ENCODE measurements at places on chromosomes 7 and 10.

DNA sequence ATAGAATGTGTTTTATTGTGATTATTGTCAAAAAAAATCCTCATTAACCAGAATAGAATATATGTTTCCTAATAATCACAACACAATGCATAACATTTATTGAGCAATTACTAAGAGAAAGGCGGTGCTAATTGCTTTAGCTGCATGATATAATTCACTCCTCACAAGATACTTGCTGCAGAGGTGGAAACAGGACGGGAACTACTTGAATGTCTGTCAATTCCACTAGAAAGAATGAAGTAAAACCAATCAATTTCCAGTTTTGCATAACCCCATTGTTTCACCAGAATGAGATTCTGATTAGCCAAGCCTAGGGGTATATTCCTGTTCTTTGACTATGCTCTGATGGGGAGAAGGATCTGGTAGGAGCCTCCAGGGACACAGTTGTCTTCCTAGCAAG, 239.1 kb upstream of the NRP1 start:
- no peak for DNase-seq

DNA sequence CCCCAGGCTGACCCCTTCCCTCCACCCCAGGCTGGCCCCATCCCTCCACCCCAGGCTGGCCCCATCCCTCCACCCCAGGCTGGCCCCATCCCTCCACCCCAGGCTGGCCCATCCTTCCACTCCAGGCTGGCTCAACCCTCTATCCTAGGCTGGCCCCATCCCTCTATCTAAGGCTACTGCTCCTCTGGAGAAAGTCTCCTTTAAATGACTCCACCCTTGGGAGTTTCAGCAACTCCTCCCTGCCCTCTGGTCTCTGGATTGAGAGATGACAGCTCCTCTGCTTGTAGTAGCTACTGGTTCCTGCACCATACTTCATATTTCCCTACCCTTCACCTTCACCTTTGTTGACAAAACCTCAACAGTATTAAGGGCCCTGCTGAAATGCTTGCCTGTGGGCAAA, 8.5 kb downstream of the PRLHR start:
- DNase-seq, result no peak

- DNase-seq, result no peak
Measured at GRCh38 chr7:77395626-77396025, 20.5 kb downstream of the GSAP start.

DNA sequence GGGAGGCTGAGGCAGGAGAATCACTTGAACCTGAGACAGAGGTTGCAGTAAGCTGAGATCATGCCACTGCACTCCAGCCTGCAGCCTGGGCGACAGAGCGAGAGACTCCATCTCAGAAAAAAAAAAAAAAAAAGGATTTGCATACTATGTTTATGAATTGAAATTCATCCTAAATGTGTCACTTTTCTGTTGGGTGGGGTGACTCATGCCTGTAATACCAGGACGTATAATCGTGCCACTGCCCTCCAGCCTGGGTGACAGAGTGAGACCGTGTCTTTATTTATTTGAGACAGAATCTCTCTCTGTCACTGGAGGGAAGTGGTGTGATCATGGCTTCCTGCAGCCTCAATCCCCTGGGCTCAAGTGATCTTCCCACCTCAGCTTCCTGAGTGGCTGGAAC, 5.8 kb downstream of the ZNF212 start:
- DNase-seq, result peak; percentile 78

DNA sequence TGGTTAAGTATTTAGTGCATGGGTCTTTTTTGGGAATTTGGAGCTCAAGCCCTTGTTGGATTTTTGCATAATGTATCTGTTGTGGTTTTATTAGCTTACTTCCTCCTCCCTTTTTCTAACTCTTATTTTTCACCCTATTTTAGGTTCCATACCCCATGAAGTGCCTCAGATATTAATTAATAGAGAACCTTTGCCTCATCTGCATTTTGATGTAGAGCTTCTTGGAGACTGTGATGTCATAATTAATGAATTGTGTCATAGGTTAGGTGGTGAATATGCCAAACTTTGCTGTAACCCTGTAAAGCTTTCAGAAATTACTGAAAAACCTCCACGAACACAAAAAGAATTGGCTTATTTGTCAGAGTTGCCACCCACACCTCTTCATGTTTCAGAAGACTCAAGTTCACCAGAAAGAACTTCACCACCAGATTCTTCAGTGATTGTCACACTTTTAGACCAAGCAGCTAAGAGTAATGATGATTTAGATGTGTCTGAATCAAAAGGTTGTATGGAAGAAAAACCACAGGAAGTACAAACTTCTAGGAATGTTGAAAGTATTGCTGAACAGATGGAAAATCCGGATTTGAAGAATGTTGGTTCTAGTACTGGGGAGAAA, 28.0 kb downstream of the SIRT1 start:
- peak; percentile 30 for DNase-seq

- no peak for DNase-seq
Measured at GRCh38 chr7:4803397-4804241, 28.2 kb downstream of the AP5Z1 start.

DNA sequence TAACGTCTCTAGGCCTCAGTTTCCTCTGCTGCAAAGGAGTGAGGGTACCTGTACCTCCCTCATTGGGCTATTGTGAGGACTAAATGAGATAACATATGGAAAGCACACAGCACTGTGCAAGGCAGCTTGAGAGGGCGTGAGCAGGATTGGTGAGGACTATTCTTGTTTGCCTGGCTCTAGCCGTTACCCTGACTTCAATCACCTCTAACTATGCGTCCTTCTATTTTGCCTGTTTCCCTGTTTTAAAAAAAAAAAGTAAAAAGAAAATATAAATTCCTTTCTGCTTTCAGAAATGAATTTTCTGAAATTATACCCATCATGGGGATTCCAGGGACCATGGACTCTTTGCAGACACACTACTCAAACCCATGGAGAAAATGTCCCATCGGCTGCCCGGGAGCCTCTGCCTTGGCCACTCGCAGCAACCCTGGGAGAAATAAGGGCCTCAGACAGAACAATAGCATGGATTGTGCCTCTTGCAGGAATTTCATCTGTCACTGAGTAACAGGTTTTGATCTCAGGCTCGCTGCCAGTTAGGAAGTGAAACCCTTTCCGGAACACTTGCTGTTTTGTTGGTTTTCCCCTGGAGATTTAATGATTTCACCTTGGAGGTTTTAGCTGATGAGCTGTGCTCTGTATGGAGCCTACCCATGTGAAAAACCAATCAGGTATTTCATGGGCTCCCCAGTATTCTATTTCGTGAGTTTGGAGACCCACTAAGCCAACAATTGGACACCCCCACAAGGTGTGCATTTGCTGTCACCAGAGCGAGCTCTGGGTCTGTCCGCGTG, 55.6 kb downstream of the STEAP1B start:
- no peak for DNase-seq

- DNase-seq, result no peak
Measured at GRCh38 chr10:20839910-20840309, 57.2 kb downstream of the NEBL start.

DNA sequence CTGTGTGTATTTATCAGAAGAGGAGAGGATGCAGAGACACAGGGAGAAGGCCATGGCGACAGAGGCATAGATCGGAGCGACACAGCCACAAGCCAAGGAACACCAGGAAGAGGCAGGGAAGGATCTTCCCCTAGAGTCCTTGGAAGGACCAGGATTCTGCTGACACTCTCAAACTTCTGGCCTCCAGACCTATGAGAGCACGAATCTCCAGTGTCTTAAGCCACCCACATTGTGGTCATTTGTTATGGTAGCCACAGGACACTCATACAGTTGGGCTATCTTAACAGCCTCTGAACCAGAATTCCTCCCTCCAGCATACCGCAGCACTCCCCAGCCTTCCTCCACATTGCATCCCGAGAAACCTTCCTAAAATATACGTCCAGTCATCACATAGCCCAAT, 367.0 kb upstream of the MGMT start:
- DNase-seq, result no peak

GRCh38 chr10:99234041-99234790, 1.4 kb downstream of the HPSE2 start:
- no peak for DNase-seq

DNA sequence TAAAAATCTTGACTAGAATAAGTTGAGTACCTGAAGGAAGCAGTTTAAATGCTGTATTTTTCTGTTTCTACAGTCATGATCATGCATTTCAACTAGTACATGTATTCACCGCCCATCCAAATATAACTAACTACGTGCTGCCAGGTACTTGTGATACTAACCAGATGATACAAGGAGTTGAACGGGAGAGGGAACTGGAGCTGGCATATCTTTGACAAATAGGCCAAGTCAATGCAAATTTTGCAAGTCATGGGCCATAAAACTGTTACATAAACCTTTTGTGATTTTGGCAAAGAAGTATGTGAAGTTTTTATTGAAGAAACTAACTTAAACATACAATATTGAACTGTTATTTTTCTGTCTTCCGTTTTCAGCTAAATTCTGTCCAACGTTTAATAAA, 14.5 kb downstream of the NUP42 start:
- no peak for DNase-seq

- no peak for DNase-seq
Measured at GRCh38 chr7:94970085-94970576, 62.7 kb downstream of the PPP1R9A start.

DNA sequence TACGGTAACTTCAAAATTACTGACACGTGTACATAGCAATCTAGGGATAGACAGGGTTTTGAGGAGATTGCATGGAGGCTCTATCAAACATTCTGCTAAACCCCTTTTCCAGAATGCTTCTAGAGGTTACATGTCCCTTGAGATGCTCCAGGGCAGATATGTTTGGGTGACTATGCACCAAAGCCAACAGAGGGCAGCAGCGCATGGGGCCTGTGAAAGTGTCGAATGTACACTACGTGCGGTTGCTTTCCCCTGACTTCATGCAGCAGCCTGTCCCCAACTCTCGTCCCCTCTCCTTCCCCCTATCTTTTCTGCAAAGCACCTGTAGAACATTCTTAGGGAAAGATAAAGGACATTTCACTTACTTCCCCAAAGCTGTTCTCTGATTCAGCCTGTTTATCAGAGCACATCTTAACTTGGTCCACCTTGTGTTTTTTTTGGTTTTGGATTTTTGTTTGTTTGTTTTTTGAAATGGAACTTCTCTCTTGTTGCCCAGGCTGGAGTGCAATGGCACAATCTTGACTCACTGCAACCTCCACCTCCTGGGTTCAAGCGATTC, 90.2 kb downstream of the UBE3C start:
- peak; percentile 38 for DNase-seq

DNA sequence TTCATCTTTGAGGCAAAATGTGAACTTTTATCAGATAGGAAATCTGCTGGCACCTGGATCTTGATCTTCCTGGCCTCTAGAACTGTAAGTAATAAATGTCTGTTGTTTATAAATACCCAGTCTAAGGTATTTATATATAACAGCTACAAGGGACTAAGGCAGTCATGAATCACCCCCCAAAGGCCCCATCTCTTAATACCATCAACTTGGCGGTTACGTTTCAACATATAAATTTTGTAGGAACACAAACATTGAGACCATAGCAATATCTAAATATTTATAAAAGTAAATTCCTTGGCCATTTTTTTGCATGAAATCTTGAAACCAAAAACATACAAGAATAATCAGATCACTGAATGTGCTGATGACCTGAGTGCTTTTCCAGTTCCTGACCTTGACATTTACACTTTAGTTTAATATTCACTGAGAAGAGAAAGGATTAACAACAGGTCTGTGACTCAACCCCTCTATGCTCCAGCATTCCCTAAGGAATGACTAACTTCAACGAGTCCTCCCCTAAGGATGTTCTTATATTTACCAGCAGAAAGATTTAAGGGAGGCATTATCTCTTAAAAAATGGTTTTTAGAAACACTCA, 1438.5 kb upstream of the CELF2 start:
- DNase-seq, result no peak

GRCh38 chr7:98251231-98251600, 816 bp downstream of the TECPR1 start:
- no peak for DNase-seq

DNA sequence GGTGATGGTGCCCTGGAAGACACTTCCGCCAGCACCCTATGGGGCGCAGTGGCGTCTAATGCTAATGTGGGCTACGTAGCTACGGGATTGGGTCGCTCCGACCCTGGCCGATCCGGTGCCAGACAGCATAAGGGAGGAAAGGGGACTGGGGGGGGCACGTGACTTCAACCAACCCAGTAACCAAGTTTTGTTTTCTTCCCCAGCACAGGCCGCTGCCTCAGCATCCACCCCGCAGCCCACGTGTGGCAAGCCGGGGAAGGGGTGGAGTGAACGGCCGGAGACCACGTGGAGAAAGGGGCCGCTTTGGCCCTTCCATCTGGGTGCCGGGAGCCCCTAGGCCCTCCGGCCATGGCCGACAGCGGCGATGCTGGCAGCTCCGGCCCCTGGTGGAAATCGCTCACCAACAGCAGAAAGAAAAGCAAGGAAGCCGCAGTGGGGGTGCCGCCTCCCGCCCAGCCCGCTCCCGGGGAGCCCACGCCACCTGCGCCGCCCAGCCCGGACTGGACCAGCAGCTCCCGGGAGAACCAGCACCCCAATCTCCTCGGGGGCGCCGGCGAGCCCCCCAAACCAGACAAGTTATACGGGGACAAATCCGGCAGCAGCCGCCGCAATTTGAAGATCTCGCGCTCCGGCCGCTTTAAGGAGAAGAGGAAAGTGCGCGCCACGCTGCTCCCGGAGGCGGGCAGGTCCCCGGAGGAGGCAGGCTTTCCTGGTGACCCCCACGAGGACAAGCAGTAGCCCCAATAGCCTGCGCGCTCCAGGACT, 2.5 kb downstream of the PRR15 start:
- no peak for DNase-seq

DNA sequence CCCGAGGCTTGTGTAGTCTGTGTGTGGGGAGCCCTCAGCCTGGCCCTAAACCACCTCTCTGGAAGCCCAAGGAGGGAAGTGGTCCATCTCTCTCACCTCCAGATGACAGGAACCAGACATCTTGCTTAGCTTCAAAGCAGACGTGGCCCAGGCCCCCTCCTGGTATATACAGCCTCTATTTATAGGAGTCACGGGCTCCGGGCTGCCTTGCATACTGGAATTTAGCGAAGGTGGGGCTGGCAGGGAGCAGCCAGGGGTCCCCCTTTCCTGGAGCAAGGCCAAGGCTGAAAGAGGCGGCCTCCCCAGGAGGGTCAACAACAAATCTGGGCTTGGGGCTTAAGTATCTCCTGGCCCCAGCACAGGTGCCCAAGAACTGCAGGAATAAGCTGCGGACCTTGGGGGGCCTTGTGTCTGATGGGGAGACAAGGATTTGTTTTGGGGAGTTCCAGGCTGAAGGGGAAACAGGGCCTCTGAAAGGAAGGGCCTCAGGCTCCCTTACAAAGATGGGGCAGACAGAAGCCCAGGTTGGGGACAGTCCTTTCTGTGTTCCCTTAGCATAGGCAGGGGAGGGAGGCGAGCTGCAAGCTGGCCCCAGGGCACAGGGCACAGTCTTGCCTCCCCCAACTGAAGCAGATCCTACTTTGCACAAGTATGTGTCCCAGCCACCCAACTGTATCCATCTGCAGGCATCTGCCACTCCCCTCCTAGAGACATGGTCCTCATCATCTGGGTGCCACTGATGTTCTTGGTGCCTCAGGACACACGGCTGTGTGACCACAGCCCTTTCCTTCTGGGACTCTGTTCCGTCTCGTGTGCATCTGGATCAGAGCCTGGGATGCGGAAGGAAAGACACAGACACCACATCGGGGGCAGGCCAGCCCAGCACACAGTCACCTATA, 11.9 kb downstream of the ZCCHC24 start:
- no peak for DNase-seq
